ENCODE measurements at places on chromosomes 13 and 19.

- DNase-seq = no peak
Observed at GRCh38 chr13:106450991-106451390, 84.5 kb downstream of the EFNB2 start.

DNA sequence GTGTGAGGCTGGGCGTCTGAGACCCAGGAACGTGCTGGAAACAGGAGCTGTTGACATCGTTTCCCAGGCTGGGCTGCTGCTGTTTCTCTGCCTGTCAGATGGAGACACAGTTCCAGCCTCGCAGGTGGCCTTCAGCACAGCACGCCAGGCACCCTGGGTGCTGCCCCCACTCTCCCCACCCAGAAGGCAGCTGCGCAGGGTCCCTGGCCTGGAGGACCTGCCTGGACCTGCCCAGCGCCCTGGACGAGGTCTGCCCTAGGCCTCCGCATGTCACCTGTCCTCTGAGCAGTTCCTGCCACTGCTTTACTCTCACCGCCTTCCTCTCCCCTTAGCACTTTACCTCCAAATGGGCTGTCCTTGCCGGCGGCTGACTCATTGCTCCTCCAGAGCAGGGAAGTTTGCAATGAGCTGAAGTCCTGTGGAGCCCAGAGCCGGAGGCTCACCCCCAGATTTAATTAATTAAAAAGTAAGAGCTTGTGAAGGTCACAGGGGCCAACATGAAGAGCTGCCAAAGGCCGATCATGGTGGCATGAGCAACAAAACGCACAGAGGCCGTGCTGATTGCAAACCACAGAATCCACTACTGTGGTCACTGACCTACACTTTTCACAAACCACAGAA is 32.2 kb downstream of the C13orf46 start:
- DNase-seq = no peak

GRCh38 chr19:6100284-6100915 is 9.9 kb downstream of the RFX2 start:
- peak; percentile 74 for DNase-seq

DNA sequence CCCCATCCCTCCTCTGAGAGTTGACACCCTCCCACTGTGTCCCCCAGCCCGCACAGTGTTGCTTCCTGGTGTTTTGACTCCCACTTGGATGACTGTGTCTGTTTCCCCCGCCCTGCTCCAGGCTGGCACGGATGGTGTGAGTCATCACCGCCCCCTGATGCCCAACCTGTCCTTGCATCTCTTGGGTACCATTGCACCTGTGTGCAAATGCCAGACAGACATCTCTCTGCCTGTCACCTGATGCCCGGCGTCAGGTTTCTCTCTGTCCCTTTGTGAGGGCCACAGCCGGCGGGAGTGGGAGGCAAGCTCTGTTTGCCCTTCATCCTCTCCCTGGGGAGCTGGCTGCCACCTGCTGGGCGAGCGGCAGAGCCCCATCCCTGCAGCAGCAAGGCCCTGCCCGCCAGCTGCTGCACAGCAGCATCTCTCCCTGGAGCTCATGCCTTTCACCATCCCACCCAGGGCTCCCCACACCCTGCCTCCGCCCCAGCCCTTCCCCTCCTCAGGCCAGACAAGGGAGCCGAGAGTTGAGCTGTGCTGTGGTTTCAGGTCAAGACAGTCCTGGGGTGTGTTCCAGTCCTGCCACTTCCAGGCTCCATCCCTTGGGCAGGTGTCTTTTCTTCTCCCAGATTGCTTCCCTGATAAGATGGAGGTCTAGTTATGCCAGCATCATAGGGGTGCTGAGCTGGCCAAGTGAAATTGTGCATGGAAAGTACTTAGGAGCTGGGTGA is 29.7 kb downstream of the NKPD1 start:
- DNase-seq = peak; percentile 24

DNA sequence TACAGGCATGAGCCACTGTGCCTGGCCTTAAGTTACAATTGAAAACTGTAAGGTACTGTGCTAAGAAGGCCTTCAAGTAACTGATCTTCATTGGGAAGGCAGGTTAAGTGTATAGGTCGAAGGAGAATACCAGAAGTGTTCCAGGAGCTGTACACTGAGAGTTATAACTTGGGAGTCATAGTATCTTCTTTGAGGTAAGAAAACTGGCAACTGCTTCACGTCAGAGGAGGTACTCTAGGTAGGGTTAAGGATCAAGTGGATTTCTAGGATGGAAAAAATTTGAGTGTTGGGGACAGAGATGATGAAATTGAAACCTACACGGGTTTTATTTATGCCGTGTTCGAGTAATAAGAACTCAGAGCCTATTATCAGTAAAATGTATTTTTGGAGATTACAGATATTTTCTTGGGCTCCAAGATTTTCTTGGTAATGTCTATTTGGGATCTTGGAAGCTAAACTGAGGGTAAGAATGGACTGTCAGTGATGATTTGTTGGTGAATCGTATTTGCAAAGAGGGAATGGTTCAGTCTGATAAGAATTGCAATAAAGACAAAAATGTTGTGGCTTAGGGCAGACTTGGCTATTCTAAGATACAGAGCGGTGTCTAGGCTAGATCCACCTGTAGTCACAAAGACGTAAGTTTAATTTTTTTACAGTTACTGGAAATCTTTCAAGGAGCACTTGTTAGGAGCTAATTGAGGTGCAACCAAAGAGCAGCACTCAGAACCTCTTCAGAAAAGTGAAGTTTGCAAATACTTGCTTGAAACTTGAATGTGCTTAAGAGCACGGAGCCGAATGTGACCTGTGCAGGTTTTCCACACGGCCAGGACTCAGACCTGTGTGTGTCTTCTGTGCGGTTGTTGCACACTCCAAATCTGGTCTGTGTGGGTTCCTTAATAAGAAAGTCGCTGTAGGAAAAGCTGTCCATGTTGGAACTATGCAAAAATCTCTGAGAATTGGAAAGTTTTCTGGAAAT is 102.5 kb downstream of the URI1 start:
- DNase-seq = no peak

DNA sequence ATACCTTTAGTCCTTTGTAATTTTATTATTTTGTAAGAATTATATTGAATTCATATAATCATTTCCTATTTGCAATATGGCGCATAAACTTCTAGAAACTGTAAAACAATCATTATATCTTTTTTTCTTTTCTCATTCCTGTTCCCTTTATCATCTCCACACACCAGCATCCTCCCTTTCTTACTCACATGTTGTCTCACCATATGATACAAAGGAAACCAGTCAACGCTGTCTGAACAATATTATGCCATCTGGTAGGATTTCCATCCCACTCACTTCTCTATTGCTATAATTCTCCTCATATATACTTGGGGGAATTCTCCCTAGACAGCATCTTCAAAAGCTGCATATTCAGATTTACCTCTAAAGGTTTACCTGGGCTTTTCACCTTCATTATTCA is 389.8 kb downstream of the NDFIP2 start:
- DNase-seq = no peak

- peak; percentile 70 for DNase-seq
Observed at GRCh38 chr19:35142606-35143230, 337 bp upstream of the FXYD7 start.

- DNase-seq = no peak
Observed at GRCh38 chr19:39125199-39125553, 410 bp upstream of the PAK4 start.

DNA sequence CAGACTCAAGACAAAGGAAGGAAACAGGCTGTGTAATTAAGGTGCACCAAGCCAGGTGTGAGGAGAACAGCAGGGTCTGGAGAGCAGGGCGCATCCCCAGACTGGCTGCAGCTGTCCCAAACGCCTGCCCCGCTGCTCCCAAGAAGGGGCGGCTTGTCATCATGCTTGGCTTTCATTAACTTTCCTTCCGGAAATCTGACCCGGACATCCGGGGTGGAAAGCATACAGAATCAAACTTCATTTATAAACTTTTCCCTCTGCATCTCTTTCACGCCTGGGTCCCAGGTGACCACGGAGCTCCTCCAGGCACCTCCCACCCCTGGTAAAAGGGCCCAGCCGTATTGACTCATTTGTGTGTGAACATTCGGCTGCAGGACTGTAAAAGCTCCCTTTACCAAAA is 31.7 kb downstream of the TSHZ3 start:
- no peak for DNase-seq

- DNase-seq = no peak
Observed at GRCh38 chr13:101202590-101202989, 213.7 kb downstream of the NALCN start.

- peak; percentile 2 for DNase-seq
Observed at GRCh38 chr13:97659602-97660001, 225.6 kb downstream of the RAP2A start.

DNA sequence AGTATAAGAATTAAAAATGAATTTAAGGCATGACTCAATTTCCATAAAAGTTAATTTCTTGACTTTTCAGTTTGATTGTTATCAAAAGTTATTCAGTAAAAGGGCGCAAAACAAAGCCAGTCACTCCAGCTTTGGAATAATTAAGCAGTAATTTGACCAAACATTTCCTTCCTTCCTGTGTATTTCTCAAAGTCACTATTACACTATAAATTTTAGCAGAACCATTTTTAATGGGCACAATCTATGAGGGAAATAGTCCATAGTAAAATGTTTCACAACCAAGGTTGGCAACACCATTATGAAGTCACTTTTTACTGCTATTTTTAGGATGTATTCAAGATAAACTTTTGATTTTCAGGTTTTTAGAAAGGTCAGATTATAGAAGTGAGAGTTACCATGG is 91.0 kb downstream of the DACH1 start:
- peak; percentile 14 for DNase-seq

DNA sequence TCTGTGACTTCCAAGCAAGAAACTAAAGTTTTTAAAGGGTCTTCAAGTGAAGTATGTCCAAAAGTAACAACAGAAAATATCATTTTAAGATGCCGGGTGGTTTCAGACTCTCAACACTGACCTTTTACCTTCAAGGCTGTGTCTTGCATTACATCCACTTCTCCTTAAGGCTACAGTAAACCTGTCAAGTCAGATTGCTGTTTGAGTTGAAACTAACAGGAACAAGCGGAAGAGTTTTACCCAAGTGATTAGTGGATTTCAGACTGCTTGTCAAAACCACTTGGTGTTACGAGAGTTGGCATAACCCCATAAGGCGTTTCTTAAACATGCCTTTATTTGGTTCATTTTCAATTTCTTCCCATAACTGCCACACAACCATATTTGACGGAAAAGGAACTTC is 283.1 kb downstream of the DCT start:
- DNase-seq = peak; percentile 64

- DNase-seq = no peak
Observed at GRCh38 chr19:18412610-18413239, 6.5 kb upstream of the SSBP4 start.

GRCh38 chr13:52009946-52010345 is 1.3 kb downstream of the ATP7B start:
- DNase-seq = no peak

DNA sequence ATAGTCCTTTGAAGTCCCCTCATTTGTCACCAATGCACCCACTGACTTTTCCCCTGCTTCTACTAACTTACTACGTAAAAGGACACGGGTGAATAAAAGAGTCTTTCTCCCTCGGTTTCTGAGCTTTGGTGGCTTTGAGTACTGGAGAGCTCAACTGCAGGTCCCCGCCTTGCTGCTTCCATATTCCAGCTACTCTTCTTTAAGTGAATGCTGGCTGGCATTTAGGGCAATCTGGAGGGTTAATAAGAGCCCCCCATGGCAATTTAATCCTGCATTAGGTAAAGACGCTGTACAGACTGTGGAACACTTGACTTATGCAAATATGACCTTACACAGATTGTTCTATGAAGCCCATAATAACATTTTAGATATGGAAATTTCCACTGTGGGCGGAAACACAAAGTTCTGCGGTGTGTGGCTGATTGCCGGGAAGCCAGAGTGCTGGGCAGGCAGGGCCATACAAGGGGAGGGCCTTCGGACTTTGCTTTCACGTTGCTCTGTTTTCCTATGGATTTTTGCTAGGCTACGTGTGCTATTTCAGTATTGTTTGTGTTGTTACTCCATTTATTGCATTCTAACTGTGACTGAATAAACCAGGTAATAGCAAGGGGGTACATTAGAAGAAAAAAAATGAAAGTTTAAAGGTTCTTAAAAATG is 97.5 kb downstream of the SLC10A2 start:
- no peak for DNase-seq

- peak; percentile 38 for DNase-seq
Observed at GRCh38 chr19:50344661-50345318, 15.6 kb upstream of the KCNC3 start.

GRCh38 chr19:11025006-11025405 is 64.2 kb downstream of the SMARCA4 start:
- DNase-seq = no peak

GRCh38 chr19:34734537-34735103 is 577 bp downstream of the ZNF181 start:
- peak; percentile 98 for DNase-seq

DNA sequence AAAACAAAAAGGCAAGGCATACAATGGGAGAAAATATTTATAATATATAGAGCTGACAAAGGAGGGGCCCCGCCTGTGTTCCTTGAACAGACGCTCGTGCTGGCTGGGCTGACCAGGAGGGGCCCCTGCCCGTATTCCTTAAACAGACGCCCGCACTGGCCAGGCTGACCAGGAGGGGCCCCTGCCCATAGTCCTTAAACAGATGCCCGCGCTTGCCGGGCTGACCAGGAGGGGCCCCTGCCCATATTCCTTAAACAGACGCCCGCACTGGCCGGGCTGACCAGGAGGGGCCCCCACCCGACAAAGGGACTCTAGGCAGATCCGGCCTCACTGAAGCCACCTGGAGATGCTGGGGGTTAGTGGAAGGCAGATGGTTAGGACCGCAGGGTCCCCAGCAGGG is 9.3 kb downstream of the ADPRHL1 start:
- DNase-seq = no peak

DNA sequence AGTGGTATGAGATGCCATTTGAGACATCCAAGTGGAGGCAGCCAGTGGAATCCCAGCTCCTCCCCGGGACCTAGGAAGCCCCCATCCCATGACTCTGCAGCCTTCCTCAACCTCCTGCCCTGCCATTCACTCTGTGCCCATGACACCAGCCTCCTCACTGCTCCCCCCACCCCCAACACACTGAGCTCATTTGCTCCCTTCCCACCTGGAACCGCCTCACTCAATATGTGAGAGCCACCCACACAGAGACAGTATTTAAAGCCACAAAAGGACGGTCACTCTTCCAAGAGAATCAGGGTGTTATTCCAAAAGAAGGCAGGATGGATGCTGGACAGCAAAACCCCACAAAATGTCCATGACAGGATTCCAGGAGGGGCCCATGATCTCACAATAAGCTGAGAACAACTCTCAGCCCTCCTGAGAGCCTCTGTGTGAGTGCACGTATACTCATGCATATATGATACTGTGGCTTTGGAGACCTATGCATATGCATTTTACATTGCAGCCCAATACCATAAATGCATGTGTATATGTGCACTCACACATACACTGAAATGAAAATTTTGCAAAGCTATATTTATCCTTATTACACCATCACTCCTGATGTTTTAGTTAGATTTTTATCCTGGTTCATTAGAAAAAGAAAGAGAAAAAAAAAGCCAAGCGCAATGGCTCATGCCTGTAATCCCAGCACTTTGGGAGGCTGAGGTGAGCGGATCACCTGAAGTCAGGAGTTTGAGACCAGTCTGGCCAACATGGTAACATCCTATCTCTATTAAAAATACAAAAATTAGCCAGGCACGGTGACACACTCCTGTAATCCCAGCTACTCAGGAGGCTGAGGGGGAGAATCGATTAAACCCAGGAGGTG is 10.8 kb upstream of the RANBP3 start:
- DNase-seq = no peak

GRCh38 chr13:106471957-106472543 is 63.4 kb downstream of the EFNB2 start:
- DNase-seq = no peak

- no peak for DNase-seq
Observed at GRCh38 chr13:49820591-49821215, 28.2 kb upstream of the KPNA3 start.

Measured in common myeloid progenitor, CD34-positive (primary cell).